ENCODE measurements at places on chromosomes 2 and 18. TPM values are rescaled to one million over a fixed set of nuclear protein-coding genes. Genes with fewer than 3 reads are reported as not detected.

Gene FSIP2
- 0.38 TPM for total RNA-seq

Gene KCNG2
- not detected for total RNA-seq

Gene IL1RL2
- not detected for total RNA-seq

Gene UGT1A3
- not detected for total RNA-seq

Gene CXCR1
- total RNA-seq = not detected

Gene PLCD4
- 0.85 TPM for total RNA-seq

Gene PSD4
- 0.66 TPM for total RNA-seq

All from endothelial cell of coronary artery (primary cell).